WERI-Rb-1 (cell line): ENCODE measurements at places on chromosomes 1 and 21.
A peak's percentile ranks its signal among the peaks of the same experiment; 100 is the strongest.

GRCh38 chr1:180152588-180152987 lies 2.1 kb upstream of the QSOX1 start:
- DNase-seq = no peak

DNA sequence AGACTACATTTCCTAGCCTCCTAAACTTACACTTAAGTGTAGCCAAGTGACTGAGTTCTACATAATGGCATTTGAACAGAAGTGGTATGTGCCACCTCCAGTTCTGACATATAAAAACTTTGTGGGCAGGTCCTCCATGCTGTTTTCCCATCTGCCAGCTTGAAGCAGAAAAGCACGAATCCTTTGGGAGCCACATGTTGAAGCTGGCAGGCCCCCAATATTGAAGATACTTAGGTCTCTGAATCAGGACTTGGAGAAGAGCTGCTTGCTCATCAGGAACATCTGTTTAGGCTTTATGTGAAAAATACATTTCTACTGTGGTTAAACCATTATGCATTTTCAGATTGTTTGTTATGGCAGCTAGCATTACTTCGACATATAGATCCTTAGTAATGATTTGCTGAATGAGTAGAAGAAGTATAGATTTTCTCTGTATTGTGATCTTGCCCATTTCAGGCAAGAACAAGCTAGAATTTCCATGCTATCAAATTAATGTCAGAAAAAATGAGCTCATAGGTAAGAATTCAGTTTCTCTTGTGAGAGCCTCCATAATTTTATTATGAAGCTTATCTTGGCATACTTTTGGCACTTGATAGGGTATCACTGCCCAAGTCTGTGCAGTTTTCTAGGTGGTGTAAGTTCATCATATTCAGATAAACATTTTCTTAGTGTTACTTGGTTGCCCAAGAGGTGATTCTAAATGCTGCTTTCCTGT lies 68.4 kb downstream of the GDAP2 start:
- DNase-seq = no peak

DNA sequence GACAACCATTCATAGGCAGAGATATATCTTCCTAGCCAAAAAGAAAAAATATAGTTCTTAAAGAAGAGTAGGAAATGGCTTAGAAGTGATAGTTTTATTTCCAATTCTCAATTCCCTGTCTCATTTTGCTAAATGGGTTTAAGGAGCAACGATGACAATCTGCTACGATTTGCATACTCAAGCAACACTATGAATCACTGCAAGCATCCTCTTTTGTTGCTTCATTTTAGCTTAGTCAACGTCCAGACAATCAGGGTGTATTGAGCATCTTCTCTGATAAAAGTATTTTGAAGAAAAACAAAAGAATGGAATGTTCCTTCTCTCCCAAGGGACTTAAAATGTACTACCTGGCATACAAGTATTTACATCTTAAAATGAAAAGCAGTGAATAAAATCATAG lies 80.6 kb downstream of the RGS7 start:
- DNase-seq = no peak

DNA sequence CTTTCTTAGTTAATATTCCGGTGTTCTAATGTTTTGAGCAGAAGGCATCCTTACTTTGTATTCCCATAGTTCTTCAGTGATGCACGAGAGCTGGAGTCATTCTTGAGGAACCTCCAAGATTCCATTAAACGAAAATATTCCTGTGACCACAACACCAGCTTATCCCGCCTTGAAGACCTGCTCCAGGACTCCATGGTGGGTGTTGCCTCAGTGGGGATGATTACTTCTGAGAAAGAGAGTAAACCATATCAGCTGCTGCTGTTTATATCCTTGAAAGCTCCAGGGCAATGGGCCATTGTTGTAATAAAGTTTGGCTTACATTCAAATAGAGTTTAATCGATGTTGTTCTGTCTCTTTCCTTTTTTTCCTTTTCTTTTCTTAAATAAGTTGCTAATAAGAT lies 93.1 kb downstream of the MACF1 start:
- no peak for DNase-seq

- peak; percentile 47 for DNase-seq
Observed at GRCh38 chr1:27070390-27071048, 57.9 kb upstream of the TENT5B start.

DNA sequence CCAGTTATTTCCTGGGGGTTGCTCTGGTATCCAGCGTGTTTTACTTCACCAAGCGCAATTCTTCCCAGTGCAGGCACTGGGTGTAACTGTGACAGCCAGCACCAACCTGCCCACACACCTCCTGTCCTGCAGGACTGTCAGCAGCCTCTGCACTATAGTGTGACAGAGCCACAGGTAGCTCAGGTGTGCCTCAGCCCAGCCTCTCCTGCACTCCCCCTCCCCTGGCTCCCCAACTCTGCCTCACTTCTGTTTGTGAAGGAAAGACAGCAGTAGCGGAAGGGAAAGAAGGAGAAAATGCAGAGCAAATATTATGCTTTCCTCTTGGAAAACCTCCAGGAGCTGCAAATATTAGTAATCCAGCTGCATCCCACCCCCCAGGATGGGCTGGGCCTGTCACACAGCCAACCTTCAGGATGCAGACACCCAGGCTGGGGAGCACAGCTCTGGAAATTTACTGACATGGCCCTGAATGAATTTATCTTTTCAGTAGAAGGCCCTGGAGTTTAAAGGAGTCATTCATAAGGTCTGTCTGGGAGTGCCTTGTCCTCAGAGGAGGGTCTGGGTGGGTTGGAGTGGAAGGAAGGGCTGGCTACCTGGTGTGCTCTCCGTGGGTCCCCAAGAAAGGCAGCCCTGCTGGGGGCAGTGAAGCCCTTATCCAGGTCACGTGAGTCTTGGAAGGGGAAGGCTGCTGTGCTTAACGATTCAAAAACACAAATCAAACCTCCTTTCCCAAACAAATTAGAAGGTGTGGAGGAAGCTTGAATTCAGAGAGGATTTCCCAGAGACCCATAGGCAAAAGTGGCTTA lies 20.9 kb downstream of the CAPN2 start:
- DNase-seq = no peak

- no peak for DNase-seq
Observed at GRCh38 chr1:61391730-61392129, 309.4 kb downstream of the NFIA start.

- DNase-seq = no peak
Observed at GRCh38 chr1:60833173-60833572, 249.2 kb upstream of the NFIA start.

GRCh38 chr1:223859058-223859457 lies 13.3 kb upstream of the TP53BP2 start:
- DNase-seq = no peak
